ENCODE measurements at places on chromosomes 11 and 22.

- H3K27me3 ChIP-seq, result no peaks in the 10 kb centered on the region
- no peak for DNase-seq
- no peaks in the 10 kb centered on the region for H3K4me1 ChIP-seq
- H3K27ac ChIP-seq, result no peak overlapping the region
- peaks cover 41% of the 10 kb centered on the region for H3K36me3 ChIP-seq
- no peak overlapping the region for H3K4me3 ChIP-seq
Observed at GRCh38 chr11:113332023-113332422, 17.6 kb downstream of the TTC12 start.

DNA sequence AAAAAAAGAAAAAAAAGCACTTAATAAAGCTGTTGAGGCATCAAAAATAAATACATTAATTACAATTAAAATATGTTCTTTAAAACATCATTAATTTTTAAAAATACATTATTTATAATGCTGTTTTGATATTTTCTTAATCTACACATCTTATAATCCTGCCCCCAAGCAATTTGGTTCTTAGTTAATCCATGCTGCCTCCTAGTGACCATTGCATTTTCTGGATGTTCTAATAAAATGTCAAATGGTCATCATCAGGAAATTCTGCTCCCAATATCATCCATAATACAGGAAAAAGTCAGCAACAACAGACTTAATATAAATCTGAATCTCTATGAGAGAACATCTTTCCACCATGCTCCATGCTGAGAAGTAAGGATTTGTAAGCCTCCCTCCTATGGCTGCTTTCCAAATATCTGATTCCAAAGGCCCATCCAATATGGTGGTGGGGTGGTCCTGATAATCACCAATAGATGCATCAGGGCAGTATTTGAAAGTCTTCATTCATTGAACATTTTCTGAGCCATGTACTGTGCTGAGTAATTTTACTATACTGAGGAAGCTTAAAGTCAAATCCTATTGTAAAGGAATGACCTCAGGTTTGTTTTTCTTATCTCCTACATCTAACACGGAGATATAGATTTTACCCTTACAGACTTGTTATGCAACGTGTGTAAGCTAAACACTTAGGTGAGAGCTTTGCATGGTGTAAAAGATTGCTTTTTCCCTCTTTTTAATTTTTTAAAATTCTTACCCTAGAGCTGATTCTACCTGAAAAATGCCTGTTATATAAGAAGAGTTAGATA is 124.7 kb upstream of the BMAL1 start:
- H3K36me3 ChIP-seq, result no peaks in the 10 kb centered on the region
- no peak overlapping the region for H3K27ac ChIP-seq
- H3K4me3 ChIP-seq, result no peak overlapping the region
- DNase-seq, result no peak
- H3K4me1 ChIP-seq, result peaks cover 9% of the 10 kb centered on the region

- no peak overlapping the region for H3K4me3 ChIP-seq
- no peaks in the 10 kb centered on the region for H3K36me3 ChIP-seq
- DNase-seq, result no peak
- no peaks in the 10 kb centered on the region for H3K27me3 ChIP-seq
- no peak overlapping the region for H3K27ac ChIP-seq
- H3K4me1 ChIP-seq, result peaks cover 12% of the 10 kb centered on the region
Observed at GRCh38 chr11:75388386-75389275, 10.7 kb upstream of the RPS3 start.

DNA sequence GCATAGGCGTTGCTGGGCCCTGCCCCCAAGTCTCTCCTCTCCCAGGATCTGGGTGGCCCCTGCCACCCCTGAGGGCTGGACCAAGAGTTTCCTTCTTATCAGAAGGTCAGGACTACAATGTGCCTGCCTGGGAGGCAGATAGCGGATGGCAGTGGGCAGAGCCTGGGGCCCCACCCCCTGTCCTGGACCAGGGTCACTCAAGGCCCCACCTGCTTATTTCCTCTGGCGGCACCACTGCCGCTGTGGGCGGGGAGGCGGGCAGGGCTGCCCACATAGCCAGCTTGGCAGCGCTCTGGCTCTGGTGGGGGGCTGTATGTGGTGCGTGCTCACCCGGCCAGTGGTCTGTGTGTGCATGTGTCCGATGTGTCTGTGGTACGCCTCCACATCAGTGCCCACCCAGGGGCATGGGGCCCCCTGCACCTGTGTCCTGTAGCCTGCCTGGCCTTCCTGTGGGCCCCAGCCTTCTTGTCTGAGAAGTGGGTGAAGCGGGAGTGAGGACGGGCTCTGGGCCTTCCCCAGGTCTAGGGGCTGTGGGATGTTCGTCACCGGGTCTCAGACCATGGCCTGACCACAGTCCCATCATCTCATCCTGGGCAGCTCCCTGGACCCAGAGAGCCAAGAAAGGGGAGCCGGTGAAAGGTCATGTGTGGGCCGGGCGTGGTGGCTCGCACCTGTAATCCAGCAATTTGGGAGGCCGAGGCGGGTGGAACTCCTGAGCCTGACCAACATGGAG is 3.0 kb downstream of the GAS2L1 start:
- DNase-seq, result peak; percentile 57
- peak overlapping the region; percentile 76 for H3K27ac ChIP-seq

- no peak overlapping the region for H3K4me3 ChIP-seq
- H3K4me1 ChIP-seq, result no peaks in the 10 kb centered on the region
- no peaks in the 10 kb centered on the region for H3K36me3 ChIP-seq
- DNase-seq, result no peak
- no peak overlapping the region for H3K27ac ChIP-seq
- H3K27me3 ChIP-seq, result no peaks in the 10 kb centered on the region
Observed at GRCh38 chr11:126891556-126892217, 108.9 kb downstream of the KIRREL3 start.

DNA sequence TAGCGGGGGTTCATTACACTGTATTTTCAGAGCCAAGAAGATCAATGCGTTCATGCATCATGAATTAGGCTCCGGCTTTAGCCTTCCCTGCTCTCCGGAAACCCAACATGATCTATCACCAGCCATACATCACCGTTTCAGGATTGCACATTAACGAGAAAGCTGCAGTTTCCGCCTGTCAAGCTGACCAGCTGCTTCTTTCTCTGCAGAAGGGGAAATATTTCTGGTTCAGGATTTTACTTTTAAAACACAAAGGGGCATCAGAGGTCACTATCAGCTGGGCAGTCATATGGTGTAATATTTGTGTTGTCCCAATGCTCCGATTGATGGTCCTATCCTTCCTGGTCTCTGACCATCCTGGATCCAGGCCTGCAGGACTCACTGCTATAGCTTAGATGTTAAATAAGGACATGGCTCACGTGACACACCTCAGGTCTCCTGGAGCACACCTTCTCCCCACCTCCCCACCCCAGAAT is 21.4 kb upstream of the CADM1 start:
- DNase-seq, result no peak
- H3K36me3 ChIP-seq, result no peaks in the 10 kb centered on the region

GRCh38 chr22:27671413-27671935 is 130.1 kb downstream of the MN1 start:
- H3K36me3 ChIP-seq, result no peaks in the 10 kb centered on the region
- peak overlapping the region; percentile 44 for H3K27ac ChIP-seq
- H3K4me3 ChIP-seq, result no peak overlapping the region

DNA sequence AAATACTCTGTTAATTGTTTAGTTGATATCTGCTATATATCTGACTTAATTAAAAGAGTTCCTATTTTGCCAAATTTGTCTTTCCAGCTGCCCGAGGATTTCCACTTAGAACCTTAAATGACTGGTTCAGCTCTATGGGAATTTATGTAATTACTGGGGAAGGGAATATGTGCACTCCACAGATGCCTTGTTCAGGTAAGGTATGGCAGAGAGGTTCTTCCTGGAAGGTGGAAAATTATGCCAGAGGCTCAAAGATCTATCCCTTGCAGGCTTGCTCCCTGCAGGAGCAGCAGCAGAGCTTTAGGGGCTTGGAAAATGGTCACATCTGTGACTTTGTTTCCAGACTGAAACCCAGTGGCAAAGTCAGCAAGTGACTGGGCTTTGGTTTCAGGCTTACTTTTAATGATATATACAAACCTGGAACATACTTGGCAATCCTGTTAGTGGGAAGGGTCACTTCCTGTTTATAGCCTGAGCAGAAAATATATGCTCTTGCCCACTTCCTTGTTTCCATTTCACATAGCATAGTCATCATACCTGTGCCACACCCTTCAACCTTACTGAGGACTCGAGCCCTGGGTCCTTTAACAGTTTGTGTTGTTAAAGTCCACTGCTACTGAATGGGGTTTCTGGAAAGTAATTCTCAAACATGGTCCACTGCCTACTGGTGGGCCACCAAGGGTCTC is 23.7 kb downstream of the WBP2NL start:
- H3K27me3 ChIP-seq, result no peaks in the 10 kb centered on the region
- H3K4me1 ChIP-seq, result peaks cover 9% of the 10 kb centered on the region
- no peaks in the 10 kb centered on the region for H3K36me3 ChIP-seq
- no peak overlapping the region for H3K4me3 ChIP-seq
- peak overlapping the region; percentile 25 for H3K27ac ChIP-seq

DNA sequence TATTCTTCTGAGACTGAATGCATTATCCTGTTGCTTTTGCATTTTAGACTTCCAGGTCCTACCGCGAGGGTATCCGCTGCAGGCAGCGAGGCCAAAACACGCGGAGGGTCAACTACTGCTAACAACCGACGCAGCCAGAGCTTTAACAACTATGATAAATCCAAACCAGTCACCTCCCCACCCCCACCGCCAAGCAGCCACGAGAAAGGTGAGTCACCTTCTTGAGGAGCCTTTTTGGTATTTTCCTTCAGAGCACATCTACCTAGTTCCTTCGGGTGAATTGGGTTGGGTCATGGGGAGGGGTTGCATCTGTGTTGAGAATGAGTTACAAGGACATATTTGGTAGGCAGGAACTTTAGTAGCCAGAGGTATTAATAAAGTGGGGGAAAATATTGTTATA is 179.8 kb downstream of the NAV2 start:
- no peak for DNase-seq
- no peaks in the 10 kb centered on the region for H3K27me3 ChIP-seq
- peaks cover 19% of the 10 kb centered on the region for H3K4me1 ChIP-seq
- no peaks in the 10 kb centered on the region for H3K36me3 ChIP-seq

GRCh38 chr11:15750535-15751308 is 605.6 kb downstream of the SOX6 start:
- H3K4me1 ChIP-seq, result no peaks in the 10 kb centered on the region
- H3K27me3 ChIP-seq, result no peaks in the 10 kb centered on the region
- H3K27ac ChIP-seq, result no peak overlapping the region
- H3K36me3 ChIP-seq, result no peaks in the 10 kb centered on the region

- no peaks in the 10 kb centered on the region for H3K27me3 ChIP-seq
- peaks cover 2% of the 10 kb centered on the region for H3K4me1 ChIP-seq
- H3K27ac ChIP-seq, result no peak overlapping the region
- peaks cover 14% of the 10 kb centered on the region for H3K36me3 ChIP-seq
Observed at GRCh38 chr11:95764267-95764898, 25.2 kb downstream of the FAM76B start.

DNA sequence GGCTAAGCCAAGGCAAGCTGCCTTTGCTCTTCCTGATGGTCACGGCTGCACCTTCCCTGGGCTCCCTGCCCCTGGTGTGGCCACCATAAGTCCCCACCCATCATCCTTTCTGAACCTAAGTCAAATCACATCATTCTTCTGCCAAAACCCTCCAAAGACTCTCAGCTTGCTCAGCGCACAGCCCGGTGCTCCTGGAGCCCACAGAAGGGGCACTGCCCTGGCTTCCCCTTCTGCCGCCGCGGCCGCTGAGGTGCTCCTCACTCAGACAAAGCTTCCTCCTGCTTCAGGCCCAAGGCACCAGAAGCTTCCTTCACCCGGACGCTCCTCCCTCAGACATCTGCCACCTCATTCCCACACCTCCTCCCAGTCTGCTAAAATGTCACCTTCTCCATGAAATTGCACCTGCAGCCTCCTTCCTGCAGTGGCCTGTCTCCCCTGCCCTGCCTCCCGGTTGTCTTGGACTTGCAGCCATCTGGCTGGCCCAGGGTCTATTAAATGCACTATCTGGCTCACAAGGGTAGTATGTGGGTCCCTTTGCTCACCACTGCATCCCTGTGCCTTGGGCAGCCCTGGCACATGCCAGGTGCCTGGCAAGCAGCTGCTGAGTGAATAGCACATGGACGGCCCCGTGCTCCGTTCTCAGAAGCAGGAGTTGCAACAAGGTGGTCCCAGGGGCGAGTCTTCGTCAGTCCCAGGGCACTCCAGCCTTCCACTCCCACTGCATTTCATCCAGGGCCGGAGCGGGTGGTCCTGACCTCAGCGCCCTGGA is 108.2 kb downstream of the WNT7B start:
- no peaks in the 10 kb centered on the region for H3K36me3 ChIP-seq
- H3K27ac ChIP-seq, result no peak overlapping the region
- no peak overlapping the region for H3K4me3 ChIP-seq
- H3K4me1 ChIP-seq, result peaks cover 4% of the 10 kb centered on the region
- no peak for DNase-seq

- no peaks in the 10 kb centered on the region for H3K36me3 ChIP-seq
- no peak overlapping the region for H3K27ac ChIP-seq
- H3K4me3 ChIP-seq, result no peak overlapping the region
- no peaks in the 10 kb centered on the region for H3K27me3 ChIP-seq
Observed at GRCh38 chr11:61659413-61660196, 20.6 kb upstream of the DAGLA start.

GRCh38 chr11:118155776-118156530 is 3.3 kb upstream of the SCN4B start:
- no peak for DNase-seq
- no peak overlapping the region for H3K4me3 ChIP-seq
- H3K27ac ChIP-seq, result no peak overlapping the region

- H3K4me3 ChIP-seq, result no peak overlapping the region
- H3K4me1 ChIP-seq, result peaks cover 15% of the 10 kb centered on the region
- DNase-seq, result no peak
- H3K27me3 ChIP-seq, result no peaks in the 10 kb centered on the region
- no peak overlapping the region for H3K27ac ChIP-seq
Observed at GRCh38 chr11:128455766-128456165, 131.6 kb downstream of the ETS1 start.

GRCh38 chr11:48024635-48025071 is 44.3 kb downstream of the PTPRJ start:
- H3K27ac ChIP-seq, result no peak overlapping the region
- DNase-seq, result no peak
- no peaks in the 10 kb centered on the region for H3K36me3 ChIP-seq
- H3K4me3 ChIP-seq, result no peak overlapping the region

DNA sequence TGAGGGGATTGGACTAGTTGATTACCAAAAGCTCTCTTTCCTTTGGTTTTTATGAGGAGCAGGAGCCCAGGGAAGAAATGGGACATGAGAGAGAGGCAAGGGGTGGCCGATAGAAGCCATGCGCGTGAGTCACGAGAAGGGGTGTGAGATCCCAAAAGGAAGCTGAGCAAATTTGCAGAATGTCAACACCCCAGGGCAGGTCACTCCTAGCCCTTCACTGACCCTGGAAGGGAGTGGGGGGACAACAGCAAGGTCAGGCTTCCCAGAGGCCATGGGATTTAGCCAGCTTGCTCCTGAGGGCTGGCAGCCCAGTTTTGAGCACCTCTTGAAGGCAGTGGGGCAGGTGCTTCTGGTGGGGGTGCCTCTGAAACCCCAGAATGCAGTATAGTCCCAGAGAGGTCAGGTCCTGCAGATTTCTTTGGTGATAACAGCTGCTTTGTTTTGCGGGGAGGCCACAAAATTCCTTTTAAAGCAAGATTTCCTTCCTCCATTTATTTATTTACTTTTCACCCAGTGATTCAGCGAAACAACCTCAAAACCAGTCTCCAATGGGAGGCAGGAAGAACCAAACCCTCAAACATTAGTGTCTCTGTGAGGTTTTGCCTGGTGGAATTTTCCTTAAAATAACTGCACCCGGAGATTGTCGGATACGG is 40.1 kb upstream of the TIMP3 start:
- no peaks in the 10 kb centered on the region for H3K36me3 ChIP-seq
- H3K4me3 ChIP-seq, result no peak overlapping the region
- no peak for DNase-seq
- H3K4me1 ChIP-seq, result no peaks in the 10 kb centered on the region
- no peak overlapping the region for H3K27ac ChIP-seq
